ENCODE measurements at places on chromosomes 4 and X. TPM values are rescaled to one million over a fixed set of nuclear protein-coding genes. Genes with fewer than 3 reads are reported as not detected.

DNA sequence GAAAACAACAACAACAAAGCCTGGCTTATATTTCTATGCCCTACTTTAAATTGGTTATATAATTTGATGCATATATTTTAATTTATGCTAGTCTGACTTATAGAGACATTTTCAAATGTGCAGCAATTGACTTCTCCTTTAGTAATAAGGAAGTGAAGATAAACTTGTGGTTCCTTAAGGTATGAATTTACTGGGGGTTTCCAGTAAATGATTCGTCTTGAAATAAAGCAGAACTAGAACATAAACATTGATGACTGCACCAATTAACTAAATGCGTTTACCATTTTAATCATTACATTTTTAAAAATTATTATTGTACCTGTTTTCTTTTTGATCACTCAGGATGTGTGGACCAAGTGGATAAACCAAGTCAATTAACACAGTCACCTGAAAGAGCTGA lies 99.6 kb upstream of the CCSER1 start:
- no peak overlapping the region for H3K27ac ChIP-seq
- DNase-seq = no peak
- no peaks in the 10 kb centered on the region for H3K27me3 ChIP-seq

- no peak for DNase-seq
- H3K4me3 ChIP-seq = no peak overlapping the region
- no peaks in the 10 kb centered on the region for H3K27me3 ChIP-seq
- no peak overlapping the region for H3K27ac ChIP-seq
These were observed 438.7 kb upstream of the AR start for GRCh38 chrX:67104982-67105757.

DNA sequence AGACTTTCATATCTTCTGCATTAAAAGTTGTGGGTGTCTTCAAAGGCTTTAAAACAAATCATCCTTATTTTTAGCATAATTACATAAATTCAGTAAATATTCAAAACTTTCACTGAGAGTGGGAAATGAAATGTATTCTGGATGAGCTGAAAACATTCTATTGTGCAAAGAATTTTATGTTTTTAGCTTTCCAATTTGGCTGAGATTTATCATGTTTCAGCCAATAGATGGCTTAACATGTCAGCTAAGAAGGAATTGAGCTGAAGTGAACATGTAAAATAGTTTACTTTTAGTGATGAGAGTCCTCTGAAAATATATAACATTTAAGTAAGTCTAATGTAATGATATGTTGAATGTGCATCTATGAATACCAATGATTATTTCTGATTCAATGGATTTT lies 213.5 kb upstream of the GIMD1 start:
- no peak for DNase-seq
- no peaks in the 10 kb centered on the region for H3K27me3 ChIP-seq
- H3K4me1 ChIP-seq = peaks cover 22% of the 10 kb centered on the region
- no peaks in the 10 kb centered on the region for H3K36me3 ChIP-seq

- peaks cover 26% of the 10 kb centered on the region for H3K27me3 ChIP-seq
- no peaks in the 10 kb centered on the region for H3K36me3 ChIP-seq
- DNase-seq = no peak
- H3K4me3 ChIP-seq = no peak overlapping the region
- no peak overlapping the region for H3K27ac ChIP-seq
These were observed 59.7 kb downstream of the HMGB3 start for GRCh38 chrX:151042842-151043241.

- H3K27me3 ChIP-seq = peaks cover 7% of the 10 kb centered on the region
- H3K27ac ChIP-seq = no peak overlapping the region
- no peaks in the 10 kb centered on the region for H3K4me1 ChIP-seq
- H3K36me3 ChIP-seq = peaks cover 7% of the 10 kb centered on the region
These were observed 11.1 kb downstream of the ITIH6 start for GRCh38 chrX:54786967-54787366.

- H3K27me3 ChIP-seq = no peaks in the 10 kb centered on the region
- no peak overlapping the region for H3K27ac ChIP-seq
- H3K36me3 ChIP-seq = no peaks in the 10 kb centered on the region
- DNase-seq = no peak
- H3K4me3 ChIP-seq = no peak overlapping the region
- no peaks in the 10 kb centered on the region for H3K4me1 ChIP-seq
These were observed 496.9 kb downstream of the PPARGC1A start for GRCh38 chr4:23392860-23393458.

DNA sequence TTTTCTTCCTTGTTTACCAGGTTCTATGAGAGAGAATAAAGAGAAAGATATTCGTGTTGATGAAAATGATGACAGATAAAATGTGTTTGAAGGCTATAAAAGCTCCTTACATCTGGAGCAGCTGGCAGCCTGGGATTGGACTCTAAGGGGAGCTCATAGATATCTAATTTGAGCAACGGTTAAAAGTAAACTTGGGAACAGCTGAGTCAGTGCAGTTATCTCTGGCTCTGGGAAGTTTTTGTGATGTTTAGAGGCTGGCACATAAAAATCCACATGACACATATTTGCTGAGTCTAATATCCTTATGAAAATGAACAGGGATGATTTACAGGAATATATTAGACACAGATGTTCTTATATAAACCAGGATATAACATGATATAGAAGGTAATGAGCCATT lies 331.8 kb upstream of the TENM3 start:
- H3K4me3 ChIP-seq = no peak overlapping the region
- H3K4me1 ChIP-seq = no peaks in the 10 kb centered on the region
- no peak overlapping the region for H3K27ac ChIP-seq
- DNase-seq = no peak
- no peaks in the 10 kb centered on the region for H3K36me3 ChIP-seq

- H3K4me1 ChIP-seq = no peaks in the 10 kb centered on the region
- no peak overlapping the region for H3K27ac ChIP-seq
- H3K27me3 ChIP-seq = peaks cover 12% of the 10 kb centered on the region
These were observed 54.7 kb upstream of the LAS1L start for GRCh38 chrX:65589304-65589703.

DNA sequence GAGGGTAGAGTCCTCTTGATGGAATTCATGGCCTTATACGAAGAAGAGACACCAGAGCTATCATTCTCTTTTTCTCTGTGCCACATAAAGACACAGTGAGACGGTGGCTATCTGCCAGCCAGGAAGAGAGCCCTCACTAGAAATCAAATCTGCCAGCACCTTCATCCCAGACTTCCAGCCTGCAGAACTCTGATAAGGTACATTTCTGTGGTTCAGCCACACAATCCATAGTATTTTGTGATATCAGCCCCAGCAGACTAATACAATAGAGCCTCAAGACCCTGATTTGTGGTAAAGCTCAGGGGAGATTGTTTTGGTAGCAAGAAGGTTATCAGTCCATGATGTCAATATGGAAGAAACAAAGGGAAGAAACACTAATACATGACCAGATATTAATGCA lies 1213.2 kb downstream of the NLGN4X start:
- no peak overlapping the region for H3K27ac ChIP-seq
- no peak for DNase-seq
- no peak overlapping the region for H3K4me3 ChIP-seq
- H3K36me3 ChIP-seq = no peaks in the 10 kb centered on the region
- H3K27me3 ChIP-seq = no peaks in the 10 kb centered on the region

DNA sequence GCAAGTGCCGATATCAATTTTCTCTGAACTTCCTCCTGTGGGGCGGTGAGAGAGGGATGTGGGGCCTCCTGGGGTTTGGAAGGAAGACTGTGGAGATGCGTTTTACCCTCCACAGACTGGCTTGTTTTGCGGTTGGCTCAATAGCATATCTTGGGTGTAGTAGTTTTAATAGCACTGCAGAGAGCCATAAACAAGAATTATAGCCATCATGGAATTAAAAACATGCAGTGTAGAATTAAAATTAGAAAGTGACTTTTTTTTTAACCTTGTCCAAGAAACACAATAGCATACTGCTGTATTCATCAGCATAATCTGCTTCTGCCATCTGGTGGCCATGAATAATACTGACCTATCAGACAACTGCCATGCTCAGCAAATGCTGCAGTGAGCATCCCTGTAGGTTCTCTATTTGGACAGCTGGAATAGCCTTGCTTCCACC lies 47.3 kb upstream of the SCML1 start:
- H3K27me3 ChIP-seq = no peaks in the 10 kb centered on the region
- peaks cover 19% of the 10 kb centered on the region for H3K4me1 ChIP-seq
- H3K4me3 ChIP-seq = no peak overlapping the region
- peak overlapping the region; percentile 71 for H3K27ac ChIP-seq
- peaks cover 8% of the 10 kb centered on the region for H3K36me3 ChIP-seq

DNA sequence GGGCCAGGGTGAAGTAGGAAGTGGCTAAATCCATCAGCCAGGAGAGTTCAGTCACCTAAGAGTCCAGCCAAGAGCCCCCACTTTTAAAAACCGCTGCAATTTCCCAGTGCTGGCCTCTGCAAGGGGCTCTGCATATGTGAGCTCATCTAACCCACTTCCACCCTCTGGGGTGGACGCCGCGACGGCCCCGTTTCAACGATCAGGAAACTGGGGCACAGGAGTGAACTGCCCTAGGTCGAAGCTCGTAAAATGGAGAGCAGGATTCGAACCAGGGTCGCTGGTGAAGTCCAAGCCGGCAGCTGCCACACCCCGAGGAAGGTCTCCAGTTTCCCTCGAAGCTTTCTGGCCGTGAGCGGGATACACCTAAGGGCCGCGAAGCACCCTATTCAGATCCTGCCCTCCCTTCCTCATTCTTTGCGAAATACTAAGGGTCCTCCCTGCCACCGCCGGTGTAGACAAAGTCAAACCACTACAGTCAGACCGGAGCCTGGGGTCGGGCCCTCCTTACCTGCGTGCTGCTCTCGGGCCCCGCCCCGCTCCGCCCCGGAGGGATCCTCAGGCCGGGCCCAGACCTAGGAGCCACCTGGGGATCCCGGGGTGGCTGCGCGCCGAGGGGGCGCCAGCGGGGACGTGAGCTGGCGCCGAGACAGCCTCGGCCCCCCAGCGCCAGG lies 446 bp downstream of the EVC2 start:
- H3K36me3 ChIP-seq = no peaks in the 10 kb centered on the region
- no peak overlapping the region for H3K4me3 ChIP-seq
- H3K27ac ChIP-seq = no peak overlapping the region

GRCh38 chrX:134181275-134181660 lies 55.7 kb upstream of the CCDC160 start:
- no peaks in the 10 kb centered on the region for H3K4me1 ChIP-seq
- H3K27ac ChIP-seq = no peak overlapping the region
- H3K36me3 ChIP-seq = no peaks in the 10 kb centered on the region
- H3K4me3 ChIP-seq = no peak overlapping the region

DNA sequence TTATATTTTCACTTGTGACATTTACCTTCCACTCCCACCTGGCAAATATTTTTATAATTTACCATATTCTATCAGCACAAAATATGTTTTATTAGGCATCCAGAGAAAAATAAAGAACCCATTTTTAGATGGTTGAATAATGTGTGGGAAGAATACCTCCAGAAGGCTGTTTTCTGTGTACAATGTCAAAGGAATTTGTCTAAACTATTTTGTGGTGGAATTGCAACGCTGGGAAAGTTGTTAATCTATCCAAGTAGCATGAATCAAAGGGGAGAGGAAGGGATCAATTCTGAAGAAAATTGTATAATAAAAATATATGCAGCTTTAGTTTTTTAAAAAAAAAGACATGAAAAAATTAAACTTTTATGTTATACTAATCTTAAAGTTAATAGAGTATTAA lies 706.5 kb downstream of the FSTL5 start:
- no peak for DNase-seq
- H3K4me1 ChIP-seq = no peaks in the 10 kb centered on the region
- no peaks in the 10 kb centered on the region for H3K36me3 ChIP-seq
- H3K27ac ChIP-seq = no peak overlapping the region

DNA sequence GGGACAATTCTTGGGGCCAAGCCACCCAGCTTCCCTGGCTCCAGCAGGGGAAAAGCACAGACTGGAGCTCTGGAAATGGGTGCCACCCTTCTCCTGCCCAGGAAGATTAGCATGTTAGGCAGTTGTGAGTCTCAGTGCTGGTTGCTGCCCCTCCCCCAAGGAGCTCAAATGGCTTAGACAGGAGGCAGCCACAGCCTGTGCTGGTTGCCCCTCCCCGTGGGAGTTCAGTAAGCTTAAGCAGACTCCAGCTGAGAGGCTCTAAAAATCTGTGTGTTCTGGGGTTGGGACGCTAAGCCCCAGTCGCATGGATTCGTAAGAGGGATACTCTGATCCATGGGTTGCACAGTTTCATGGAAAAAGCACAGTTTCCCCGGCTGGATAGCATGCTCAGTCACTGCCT lies 92.7 kb upstream of the NDST3 start:
- H3K27me3 ChIP-seq = no peaks in the 10 kb centered on the region
- no peak overlapping the region for H3K27ac ChIP-seq
- H3K36me3 ChIP-seq = no peaks in the 10 kb centered on the region
- no peak overlapping the region for H3K4me3 ChIP-seq
- no peaks in the 10 kb centered on the region for H3K4me1 ChIP-seq

DNA sequence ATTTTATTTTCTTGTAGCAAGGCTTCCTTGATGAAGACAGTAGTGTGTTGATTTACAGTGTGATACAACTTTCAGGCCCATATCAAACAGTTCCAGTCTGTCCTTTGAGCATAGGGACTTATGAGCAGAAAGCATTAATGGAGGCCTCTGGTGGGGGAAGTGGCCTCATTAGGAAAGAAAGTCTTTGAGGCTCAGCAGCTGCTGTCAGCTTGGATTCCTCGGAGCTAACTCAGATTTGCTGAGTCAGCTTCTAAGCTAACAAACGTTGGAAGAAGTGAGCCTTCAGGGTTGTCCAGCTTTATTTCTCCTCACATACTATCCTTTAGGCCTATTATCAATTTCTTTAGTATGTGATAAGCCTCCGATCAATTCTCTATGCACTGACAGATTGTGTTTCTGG lies 15.8 kb upstream of the SFRP2 start:
- no peak for DNase-seq
- H3K27me3 ChIP-seq = no peaks in the 10 kb centered on the region
- no peak overlapping the region for H3K27ac ChIP-seq
- no peaks in the 10 kb centered on the region for H3K36me3 ChIP-seq

DNA sequence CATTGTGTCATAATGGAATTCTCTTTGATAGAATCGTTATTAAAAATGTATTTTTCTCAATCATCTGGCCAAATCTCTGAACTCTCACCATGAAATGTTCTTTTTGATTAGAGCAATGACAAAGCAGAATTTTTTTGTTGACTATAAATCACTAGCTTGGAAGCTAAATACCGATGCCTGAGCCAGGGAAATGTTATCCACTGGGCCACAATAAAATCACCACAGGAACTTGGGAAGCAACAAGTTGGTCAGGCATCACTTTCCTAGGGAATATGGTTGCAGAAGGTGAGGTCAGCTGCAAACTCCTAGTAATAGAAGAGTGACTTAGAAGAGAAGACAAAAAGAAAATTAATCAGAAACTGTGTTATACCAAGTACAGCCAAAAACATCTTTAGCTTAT lies 60.6 kb upstream of the CFAP47 start:
- H3K4me3 ChIP-seq = no peak overlapping the region
- H3K27me3 ChIP-seq = no peaks in the 10 kb centered on the region
- H3K36me3 ChIP-seq = no peaks in the 10 kb centered on the region
- H3K27ac ChIP-seq = no peak overlapping the region
- H3K4me1 ChIP-seq = no peaks in the 10 kb centered on the region

GRCh38 chr4:89939994-89940393 lies 45.3 kb downstream of the MMRN1 start:
- no peaks in the 10 kb centered on the region for H3K4me1 ChIP-seq
- H3K27ac ChIP-seq = no peak overlapping the region
- no peak overlapping the region for H3K4me3 ChIP-seq
- H3K27me3 ChIP-seq = no peaks in the 10 kb centered on the region
- no peak for DNase-seq

IQSEC2 gene
- 15.2 TPM for total RNA-seq

LRIT3 gene
- total RNA-seq = 0.09 TPM

SLC34A2 gene
- 12.8 TPM for total RNA-seq

PLS3 gene
- total RNA-seq = 169 TPM

ADH6 gene
- total RNA-seq = 1.2 TPM
